ENCODE measurements at places on chromosomes 2 and 18. TPM values are rescaled to one million over a fixed set of nuclear protein-coding genes. Genes with fewer than 3 reads are reported as not detected.

GRCh38 chr2:119756837-119757236 is 2.9 kb upstream of the PTPN4 start:
- no peak for DNase-seq

DNA sequence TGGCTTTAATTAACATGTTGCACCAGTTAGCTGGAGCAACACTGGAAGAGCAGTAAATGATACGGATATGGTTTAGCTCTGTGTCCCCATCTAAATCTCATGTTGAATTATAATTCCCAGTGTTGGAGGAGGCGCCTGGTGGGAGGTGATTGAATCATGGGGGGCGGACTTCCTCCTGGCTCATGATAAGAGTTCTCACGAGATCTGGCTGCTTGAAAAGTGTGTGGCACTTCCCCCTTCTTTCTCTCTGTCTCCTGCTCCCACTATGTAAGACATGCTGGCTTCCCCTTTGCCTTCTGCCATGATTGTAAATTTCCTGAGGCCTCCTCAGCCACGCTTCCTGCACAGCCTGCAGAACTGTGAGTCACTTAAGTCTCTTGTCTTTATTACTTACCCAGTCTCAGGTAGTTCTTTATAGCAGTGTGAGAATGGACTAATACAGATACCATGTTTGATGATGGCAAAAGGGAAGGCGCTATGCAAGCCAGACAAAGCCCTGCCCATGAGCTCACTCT is 963.6 kb downstream of the SOCS6 start:
- DNase-seq: no peak

The SERPINB7 gene
- polyA plus RNA-seq: not detected

GRCh38 chr2:103605071-103605780 is 843.4 kb downstream of the TMEM182 start:
- no peak for DNase-seq

- DNase-seq: no peak
Measured at GRCh38 chr2:24643051-24643450, 150.1 kb downstream of the PTRHD1 start.

GRCh38 chr2:109247340-109247739 is 118.3 kb downstream of the SH3RF3 start:
- no peak for DNase-seq

The ACTR1B gene
- polyA plus RNA-seq: 49.0 TPM

The PLB1 gene
- polyA plus RNA-seq: 0.07 TPM

The SERPINB5 gene
- polyA plus RNA-seq: not detected

The ARHGAP28 gene
- not detected for polyA plus RNA-seq

DNA sequence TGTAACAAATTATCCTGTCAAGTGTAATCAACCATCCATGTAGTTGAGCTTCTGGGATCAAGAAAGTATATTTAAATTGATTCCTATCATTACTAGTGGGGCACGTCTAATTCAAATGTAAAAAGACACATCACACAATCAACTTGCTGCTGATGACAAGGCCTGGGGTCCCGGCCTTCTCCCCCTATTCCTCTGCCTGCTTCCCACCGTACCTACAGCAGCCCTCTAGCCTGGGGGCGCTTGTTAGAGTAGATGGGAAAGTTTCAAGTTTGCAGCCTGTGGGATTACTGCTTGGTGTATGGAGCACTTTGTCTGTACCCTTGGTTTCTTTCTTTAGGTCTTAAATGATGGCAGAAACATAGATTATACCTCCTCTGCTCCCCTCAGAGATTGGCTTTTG is 333.3 kb upstream of the KYNU start:
- no peak for DNase-seq

The MGAT4A gene
- polyA plus RNA-seq: 15.0 TPM

The ABCG8 gene
- not detected for polyA plus RNA-seq

GRCh38 chr2:237072067-237072931 is 13.4 kb upstream of the COPS8 start:
- no peak for DNase-seq

GRCh38 chr18:56451188-56451587 is 187.2 kb downstream of the TXNL1 start:
- no peak for DNase-seq

The TMEFF2 gene
- not detected for polyA plus RNA-seq

GRCh38 chr2:152411154-152411553 is 76.2 kb downstream of the FMNL2 start:
- no peak for DNase-seq

DNA sequence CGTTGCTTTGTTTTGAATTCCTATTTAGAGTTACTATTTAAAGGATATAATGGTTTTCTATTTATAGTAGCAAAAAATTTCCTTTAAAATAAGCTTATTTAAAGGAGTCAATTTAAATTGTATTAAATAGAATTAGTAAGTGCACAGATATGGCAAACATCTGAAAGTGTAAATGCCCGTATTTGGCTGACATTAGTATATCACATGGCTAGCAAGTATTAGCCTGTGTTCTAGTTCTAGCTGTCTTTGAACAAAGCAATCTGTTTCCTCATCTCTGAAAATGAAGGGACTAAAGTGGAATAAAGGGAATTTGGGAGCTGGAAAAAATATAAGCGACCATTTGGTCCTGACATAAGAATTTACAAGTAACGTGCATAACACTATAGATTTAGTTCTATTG is 32.2 kb downstream of the PELI1 start:
- DNase-seq: no peak

DNA sequence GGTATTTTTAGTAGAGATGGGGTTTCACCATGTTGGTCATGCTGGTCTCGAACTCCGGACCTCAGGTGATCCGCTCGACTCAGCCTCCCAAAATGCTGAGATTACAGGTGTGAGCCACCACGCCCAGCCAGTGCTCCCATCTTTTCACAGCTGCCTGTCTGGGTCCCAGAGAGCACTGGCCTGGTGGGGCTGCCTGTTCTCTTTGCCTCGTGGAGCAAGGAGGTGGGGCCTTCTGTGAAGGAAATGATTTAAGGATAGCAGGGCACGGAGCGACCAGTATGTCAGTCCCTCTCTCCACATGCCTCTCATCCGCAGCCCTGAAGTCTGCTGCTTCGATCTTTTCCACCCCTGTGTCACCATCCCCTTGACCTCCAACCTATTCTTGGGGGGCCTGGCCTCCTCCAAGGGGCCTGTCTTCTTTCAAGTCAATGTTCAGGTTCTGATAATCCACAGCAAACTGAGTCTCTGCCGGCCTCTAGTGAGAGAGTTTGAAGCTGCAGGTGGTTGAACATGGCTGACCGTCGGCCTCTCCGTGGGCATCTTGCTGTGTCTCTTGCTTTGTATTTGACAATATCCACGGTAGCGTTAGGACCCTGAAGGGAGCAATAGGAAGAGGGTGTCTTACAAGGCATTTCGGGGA is 28.2 kb upstream of the GIGYF2 start:
- DNase-seq: no peak

DNA sequence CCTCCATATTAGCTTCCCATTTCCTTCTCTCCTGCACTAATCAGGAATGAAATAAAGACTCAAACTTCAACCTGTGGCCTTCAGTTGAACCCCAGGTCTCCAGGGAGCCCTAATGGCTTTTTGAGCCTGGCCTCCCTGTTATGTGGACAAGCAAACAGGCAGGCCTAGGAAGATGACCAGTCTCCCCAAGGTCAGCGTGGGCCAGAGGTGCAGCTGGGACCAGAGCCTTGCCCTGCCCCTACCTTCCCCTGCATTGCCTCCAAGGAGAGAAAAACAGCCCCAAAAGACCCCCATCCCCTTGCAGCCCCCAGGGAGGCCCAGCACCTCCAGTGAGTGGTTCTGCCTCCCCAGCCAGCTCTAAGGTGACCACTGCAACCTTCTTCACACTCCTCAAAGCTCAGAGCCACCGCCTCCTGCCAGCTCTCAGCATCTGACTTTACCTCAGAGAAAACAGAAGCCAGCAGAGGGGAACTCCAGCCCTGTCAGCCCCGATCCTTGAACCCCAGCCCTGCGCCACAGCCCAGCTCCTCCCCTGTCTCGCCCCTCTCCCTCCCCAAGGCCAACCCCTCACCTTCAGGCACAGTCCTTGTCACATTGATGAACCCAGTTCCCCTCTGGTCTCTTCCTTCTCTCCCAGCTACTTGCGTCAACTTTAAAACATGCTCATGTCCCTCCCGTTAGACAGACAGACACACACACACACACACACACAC is 59.5 kb upstream of the ID2 start:
- no peak for DNase-seq

The RGPD4 gene
- polyA plus RNA-seq: not detected

The MYCN gene
- polyA plus RNA-seq: not detected

GRCh38 chr2:64311948-64312621 is 141.9 kb upstream of the LGALSL start:
- DNase-seq: no peak

The SIGLEC15 gene
- 0.12 TPM for polyA plus RNA-seq

DNA sequence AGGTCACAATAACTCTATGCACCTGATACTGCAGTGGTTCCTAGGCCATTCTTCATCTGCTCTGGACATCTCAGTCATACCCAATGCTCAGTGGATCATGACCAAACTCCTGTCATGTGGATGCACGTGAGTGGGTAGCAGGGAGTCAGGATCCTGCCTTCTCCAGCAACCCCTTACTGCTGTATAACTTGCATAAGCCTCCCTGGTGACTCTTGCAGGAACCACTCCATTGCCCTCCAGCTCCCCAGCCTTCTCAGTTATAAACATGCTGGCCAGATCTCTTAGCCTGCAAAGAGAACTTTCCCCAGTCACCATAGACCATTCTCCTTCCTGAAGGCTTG is 98.6 kb upstream of the ZNF397 start:
- DNase-seq: no peak

The WNT10A gene
- polyA plus RNA-seq: 7.2 TPM

DNA sequence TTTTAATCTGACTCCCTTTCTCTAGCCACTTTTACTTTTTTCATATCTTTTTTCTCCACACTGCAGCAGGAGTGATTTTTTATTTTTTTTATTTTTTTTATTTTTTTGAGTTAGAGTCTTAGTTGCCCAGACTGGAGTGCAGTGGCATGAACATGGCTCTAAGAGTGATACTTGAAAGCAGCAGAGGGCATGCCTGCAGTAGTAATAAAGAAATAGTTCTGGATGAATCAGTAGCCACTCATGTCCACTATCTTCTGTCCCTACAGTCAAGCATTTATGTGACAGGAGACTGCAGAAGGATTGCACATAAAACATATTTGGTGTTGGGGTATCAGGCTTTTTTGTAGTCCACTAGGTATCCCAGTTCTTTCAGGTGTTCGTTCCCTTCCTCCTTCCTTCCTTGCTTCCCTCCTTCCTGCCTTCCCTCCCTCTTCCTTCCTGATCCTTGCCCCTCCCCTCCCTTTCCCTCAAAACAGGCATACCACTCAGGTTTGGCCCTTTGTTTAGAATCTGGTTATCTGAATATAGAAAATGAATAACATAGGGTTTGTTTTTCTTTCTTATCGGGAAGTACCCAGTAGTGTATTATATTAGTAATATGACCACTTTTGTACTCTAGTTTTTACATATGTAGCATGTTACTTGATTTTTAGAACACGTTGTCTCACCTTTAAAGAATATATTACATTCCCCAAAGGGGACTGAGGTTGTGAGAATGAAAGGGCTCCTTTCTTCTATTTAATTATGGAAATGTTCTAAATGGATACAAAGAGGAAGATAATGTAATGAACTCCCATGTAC is 23.5 kb downstream of the MIB1 start:
- no peak for DNase-seq

DNA sequence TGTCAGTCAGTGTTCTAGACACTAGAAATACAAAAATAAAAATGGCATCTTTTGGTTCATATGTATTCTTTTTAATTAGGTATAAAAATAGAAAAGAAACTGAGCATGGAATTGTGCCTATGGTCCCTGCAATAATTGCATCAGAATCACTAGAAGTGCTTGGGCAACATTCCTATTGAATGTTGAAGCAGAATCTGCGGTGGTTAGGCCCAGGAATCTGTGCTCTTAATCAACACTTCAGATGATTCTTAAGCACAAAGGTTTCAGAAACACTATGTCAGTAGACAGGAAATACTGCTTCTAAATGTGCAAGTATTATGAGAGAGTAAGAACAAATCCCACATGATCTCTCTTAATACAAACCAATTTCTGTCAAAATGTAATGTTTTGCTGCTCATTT is 20.3 kb upstream of the RBBP8 start:
- no peak for DNase-seq

The IL37 gene
- polyA plus RNA-seq: not detected

- no peak for DNase-seq
Measured at GRCh38 chr2:72051971-72052505, 95.6 kb downstream of the CYP26B1 start.

GRCh38 chr2:113025737-113026136 is 20.5 kb downstream of the IL36A start:
- no peak for DNase-seq

GRCh38 chr2:69731147-69731970 is 10.6 kb upstream of the ANXA4 start:
- no peak for DNase-seq

The GPR148 gene
- polyA plus RNA-seq: not detected

GRCh38 chr2:125560855-125561254 is 1095.1 kb upstream of the GYPC start:
- DNase-seq: no peak

The ACMSD gene
- polyA plus RNA-seq: 0.10 TPM

- DNase-seq: no peak
Measured at GRCh38 chr2:109694190-109694589, 80.0 kb downstream of the SOWAHC start.

DNA sequence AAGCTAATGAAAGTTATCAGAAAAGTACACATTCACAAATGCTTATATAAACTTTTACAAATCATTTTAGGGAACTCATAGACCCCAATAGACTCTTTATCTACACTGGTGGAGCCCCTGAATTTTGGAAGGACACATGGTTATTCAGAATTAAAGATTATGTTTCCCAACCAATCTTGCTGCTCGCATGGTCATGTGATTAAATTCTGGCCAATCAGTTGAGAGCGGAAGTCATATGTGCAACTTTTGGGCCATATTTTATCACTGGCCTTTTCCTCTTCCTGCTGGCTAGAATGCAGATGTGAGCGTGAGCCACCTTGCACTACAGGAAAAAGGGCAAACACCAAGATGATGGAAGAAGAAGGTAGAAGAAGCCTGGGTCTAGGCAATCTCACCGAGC is 19.8 kb downstream of the THOC1 start:
- no peak for DNase-seq

GRCh38 chr2:209381091-209381490 is 42.8 kb upstream of the MAP2 start:
- DNase-seq: no peak

DNA sequence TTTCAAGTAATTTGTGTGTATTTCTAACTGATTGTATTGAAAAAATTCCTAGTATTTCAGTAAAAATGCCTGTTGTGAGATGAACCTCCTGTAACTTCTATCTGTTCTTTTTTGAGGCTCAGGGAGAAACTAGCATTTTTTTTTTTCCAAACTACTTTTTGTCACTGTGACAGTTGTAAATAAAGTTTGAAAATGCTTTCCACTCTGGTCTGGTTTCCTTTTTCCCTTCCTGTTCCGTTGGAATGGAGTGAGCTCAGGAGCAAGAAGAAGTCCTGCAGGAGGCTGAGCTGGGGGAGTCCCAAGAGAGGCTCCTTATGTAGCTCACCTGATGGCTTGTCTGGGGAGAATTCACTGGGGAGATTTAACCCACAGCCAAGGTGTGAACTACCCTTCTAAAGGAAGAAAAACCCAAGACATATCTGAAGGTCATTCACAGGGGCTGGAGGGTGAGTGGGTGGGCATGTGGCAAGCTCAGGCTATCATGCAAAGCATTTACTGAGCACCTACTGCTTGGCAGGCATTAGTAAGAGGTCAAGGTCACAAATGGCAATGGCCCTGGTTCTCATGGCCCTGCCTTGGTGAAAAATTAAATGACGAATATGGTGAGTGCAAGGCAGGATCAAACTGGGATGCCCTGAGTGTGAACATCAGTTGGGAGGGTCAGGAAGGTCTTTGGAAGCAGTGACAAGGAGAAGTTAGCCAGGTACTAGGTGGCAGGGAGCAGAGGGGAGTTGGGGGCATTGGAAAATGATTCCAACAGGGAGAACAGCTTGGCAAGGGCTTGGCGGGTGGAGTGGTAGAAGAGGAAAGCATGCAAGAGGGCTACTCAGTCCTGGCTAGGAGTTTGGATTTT is 28.7 kb downstream of the LBH start:
- no peak for DNase-seq

All from GM12878 (cell line).